ENCODE measurements at places on chromosomes 16 and 17. TPM values are rescaled to one million over a fixed set of nuclear protein-coding genes. Genes with fewer than 3 reads are reported as not detected.

- H3K36me3 ChIP-seq: no peaks in the 10 kb centered on the region
- H3K4me3 ChIP-seq: no peak overlapping the region
- DNase-seq: no peak
- H3K27me3 ChIP-seq: no peaks in the 10 kb centered on the region
- no peak overlapping the region for H3K27ac ChIP-seq
These were observed 478.5 kb upstream of the SALL1 start for GRCh38 chr16:51629576-51629975.

DNA sequence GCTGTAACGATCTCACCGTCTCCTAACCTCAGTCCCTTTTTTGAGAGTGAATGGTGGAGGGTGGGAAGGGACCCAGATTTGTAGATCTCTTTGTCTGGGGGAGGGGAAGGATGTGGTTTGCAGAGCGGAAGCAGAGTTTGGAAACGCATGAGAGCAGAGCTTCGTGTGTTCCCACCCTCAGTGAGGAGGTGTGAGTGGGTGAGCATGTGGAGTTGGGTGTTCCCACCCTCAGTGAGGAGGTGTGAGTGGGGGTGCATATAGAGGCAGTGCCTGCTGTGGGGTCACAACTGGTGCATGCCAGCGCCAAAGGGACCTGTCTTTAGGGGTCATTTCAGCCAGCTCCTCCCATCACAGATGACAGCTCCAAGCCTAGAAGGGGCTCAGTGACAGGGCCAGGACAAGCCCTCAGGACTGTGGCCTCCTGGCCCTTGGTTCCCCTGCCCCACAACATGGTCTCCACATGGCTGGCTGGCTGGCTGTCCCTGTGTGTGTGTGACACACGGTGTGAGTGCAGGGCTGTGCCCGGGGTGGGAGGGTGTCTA, 1.8 kb upstream of the CISD3 start:
- no peaks in the 10 kb centered on the region for H3K27me3 ChIP-seq
- H3K4me3 ChIP-seq: no peak overlapping the region
- peaks cover 4% of the 10 kb centered on the region for H3K36me3 ChIP-seq
- H3K27ac ChIP-seq: no peak overlapping the region
- DNase-seq: no peak
- peaks cover 30% of the 10 kb centered on the region for H3K4me1 ChIP-seq

DNA sequence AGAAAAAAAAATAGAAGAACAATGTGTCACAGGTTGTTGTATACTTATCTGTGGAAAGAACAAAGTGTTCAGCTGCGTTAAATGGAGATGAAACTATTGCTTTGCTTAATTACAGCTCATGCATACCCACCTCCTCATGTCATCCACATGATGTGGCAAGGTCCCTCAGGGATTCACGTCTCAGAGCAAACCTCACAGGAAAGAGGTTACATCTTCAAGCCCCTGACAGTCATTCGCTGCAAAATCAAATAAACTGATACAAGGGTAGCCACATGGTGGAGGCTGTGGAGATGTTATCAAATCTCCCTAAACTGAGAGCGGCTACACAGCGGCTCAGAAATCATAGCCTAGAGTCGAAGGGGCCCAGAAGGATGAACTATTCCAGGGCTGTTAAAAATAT, 21.1 kb downstream of the GINS3 start:
- no peak for DNase-seq
- H3K27ac ChIP-seq: no peak overlapping the region
- H3K27me3 ChIP-seq: peaks cover 7% of the 10 kb centered on the region

DNA sequence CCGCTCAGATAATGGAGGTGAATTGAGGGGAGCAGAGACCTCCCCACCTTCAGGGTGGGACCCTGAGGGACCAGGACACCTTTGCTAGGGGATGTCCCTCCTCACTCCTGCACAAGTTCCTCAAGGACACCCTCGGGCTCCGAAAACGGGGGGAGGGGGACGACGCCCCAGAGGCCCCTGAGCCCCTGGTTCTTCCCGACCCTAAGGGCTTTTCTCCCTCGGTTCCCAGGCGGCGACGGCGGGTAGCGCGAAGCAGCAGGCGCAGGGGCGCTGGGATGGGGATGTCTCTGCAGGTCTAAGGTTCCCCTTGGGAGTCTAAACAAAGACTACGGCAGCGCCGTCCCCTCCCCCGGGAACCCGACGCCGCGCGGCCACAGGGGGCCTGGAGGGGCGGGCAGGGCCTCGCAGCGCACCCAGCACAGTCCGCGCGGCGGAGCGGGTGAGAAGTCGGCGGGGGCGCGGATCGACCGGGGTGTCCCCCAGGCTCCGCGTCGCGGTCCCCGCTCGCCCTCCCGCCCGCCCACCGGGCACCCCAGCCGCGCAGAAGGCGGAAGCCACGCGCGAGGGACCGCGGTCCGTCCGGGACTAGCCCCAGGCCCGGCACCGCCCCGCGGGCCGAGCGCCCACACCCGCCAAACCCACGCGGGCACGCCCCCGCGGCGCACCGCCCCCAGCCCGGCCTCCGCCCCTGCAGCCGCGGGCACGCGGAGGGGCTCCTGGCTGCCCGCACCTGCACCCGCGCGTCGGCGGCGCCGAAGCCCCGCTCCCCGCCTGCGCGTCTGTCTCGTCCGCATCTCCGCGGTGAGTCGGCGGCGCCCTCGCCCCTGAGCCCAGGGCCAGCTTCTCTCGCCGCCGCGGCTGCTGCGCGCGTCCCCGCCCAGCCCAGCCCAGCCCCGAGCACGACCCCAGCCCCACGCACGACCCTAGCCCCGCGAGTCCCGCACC, 36.7 kb upstream of the NDRG4 start:
- peaks cover 66% of the 10 kb centered on the region for H3K27me3 ChIP-seq
- no peak for DNase-seq
- no peaks in the 10 kb centered on the region for H3K36me3 ChIP-seq
- peak overlapping the region; percentile 51 for H3K4me3 ChIP-seq
- H3K27ac ChIP-seq: no peak overlapping the region

- H3K4me1 ChIP-seq: no peaks in the 10 kb centered on the region
- no peaks in the 10 kb centered on the region for H3K27me3 ChIP-seq
- no peaks in the 10 kb centered on the region for H3K36me3 ChIP-seq
- DNase-seq: no peak
These were observed 749.0 kb upstream of the SOX9 start for GRCh38 chr17:71371809-71372208.

DNA sequence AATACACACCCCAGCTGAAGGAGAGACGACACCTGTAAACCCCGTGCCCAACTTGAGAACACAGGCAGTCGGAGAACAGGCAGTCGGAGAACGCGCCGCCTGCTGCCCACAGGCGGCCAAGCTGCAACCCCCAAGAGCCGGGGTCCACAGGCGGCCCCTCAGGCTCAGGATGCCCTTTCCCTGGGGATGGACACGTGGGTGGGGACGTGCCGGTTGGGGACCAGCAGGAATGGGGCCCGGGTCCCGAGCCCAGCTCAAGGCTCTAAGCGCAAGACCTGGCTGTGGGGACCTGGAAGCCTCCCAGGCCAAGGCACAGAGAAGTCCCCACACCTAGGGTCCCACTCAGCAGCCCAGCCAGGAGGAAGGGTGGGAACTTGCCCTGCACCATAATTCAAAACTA, 79.5 kb upstream of the GNG13 start:
- H3K4me3 ChIP-seq: no peak overlapping the region
- DNase-seq: no peak
- H3K36me3 ChIP-seq: no peaks in the 10 kb centered on the region
- no peaks in the 10 kb centered on the region for H3K4me1 ChIP-seq

- H3K27ac ChIP-seq: no peak overlapping the region
- DNase-seq: no peak
- no peaks in the 10 kb centered on the region for H3K27me3 ChIP-seq
- peaks cover 3% of the 10 kb centered on the region for H3K4me1 ChIP-seq
- peaks cover 27% of the 10 kb centered on the region for H3K36me3 ChIP-seq
- no peak overlapping the region for H3K4me3 ChIP-seq
These were observed 29.1 kb downstream of the AKAP1 start for GRCh38 chr17:57114085-57114673.

The NPB gene
- 0.56 TPM for total RNA-seq

GRCh38 chr16:67594256-67594915, 32.1 kb downstream of the CTCF start:
- peaks cover 6% of the 10 kb centered on the region for H3K36me3 ChIP-seq
- H3K4me3 ChIP-seq: no peak overlapping the region
- peak overlapping the region; percentile 59 for H3K27ac ChIP-seq
- peaks cover 34% of the 10 kb centered on the region for H3K4me1 ChIP-seq
- no peak for DNase-seq

The C17orf67 gene
- total RNA-seq: 2.4 TPM

GRCh38 chr16:89114159-89114981, 20.7 kb downstream of the ACSF3 start:
- no peak for DNase-seq
- no peak overlapping the region for H3K27ac ChIP-seq
- no peaks in the 10 kb centered on the region for H3K27me3 ChIP-seq
- H3K36me3 ChIP-seq: peaks cover 30% of the 10 kb centered on the region
- H3K4me3 ChIP-seq: no peak overlapping the region
- H3K4me1 ChIP-seq: peaks cover 1% of the 10 kb centered on the region

DNA sequence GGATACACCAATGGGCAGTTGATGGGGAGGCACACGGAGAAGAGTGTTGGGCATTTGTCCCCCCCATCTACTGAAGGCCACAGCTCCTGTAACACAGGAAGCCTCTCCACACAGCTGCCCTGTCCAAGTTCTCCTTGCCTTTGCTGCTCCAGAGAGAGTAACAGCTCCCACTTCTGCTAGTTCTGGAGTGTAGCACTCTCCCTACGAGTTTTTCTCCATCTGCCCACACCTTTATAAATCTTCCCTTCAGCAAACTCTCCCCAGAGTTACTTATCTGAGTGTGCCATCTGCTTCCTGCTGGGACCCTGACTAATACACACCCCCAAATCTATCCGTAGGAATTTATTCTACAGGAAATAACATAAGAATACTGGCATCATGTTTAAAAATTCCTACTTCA, 42.6 kb upstream of the ERN1 start:
- peaks cover 43% of the 10 kb centered on the region for H3K36me3 ChIP-seq
- DNase-seq: no peak
- no peaks in the 10 kb centered on the region for H3K27me3 ChIP-seq
- no peak overlapping the region for H3K4me3 ChIP-seq
- H3K27ac ChIP-seq: no peak overlapping the region
- H3K4me1 ChIP-seq: peaks cover 13% of the 10 kb centered on the region

The CAPNS2 gene
- total RNA-seq: 0.37 TPM

The NPIPA3 gene
- total RNA-seq: not detected

DNA sequence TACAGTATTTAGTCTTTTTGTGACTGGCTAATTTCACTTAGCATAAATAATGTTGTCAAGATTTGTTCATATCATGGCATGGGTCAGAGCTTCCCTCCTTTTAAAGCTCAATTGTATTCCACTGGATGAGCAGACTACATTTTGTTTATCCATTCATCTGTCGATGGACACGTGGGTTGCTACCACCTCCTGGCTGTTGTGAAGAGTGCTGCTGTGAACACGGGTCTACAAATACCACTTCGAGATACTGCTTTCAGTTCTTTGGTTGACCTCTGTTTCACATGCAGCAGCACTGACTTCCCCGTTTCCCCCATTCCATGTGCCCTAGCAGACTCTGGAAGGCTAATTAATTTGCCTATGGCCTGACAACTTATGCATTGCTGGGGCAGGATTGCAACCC, 285.4 kb downstream of the SHISA9 start:
- H3K27ac ChIP-seq: no peak overlapping the region
- no peaks in the 10 kb centered on the region for H3K36me3 ChIP-seq
- no peak for DNase-seq
- no peaks in the 10 kb centered on the region for H3K4me1 ChIP-seq
- H3K4me3 ChIP-seq: no peak overlapping the region
- H3K27me3 ChIP-seq: no peaks in the 10 kb centered on the region

GRCh38 chr17:39069114-39069756, 82.2 kb downstream of the PLXDC1 start:
- H3K4me1 ChIP-seq: peaks cover 6% of the 10 kb centered on the region
- peaks cover 4% of the 10 kb centered on the region for H3K36me3 ChIP-seq
- H3K27ac ChIP-seq: no peak overlapping the region
- no peak for DNase-seq
- H3K27me3 ChIP-seq: no peaks in the 10 kb centered on the region

The FHOD1 gene
- total RNA-seq: 60.0 TPM

The TPSD1 gene
- not detected for total RNA-seq

DNA sequence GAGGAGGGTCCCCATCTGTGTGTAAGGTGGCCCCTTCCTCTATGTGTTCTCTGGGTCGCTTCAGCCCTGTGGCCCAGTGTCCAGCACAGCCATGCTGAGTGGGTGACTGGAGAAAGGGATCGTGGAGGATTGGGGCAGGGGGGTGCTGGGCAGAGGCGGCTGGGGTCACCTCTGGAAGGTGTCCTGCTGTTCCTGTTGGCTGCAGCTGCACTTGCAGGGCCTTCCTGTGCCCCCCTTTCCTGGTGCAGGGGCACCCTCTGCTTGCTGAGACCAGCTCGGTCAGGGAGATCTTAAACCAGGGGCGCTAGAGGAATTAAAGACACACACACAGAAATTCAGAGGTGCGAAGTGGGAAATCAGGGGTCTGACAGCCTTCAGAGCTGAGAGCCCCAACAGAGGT, 11.1 kb downstream of the IL32 start:
- no peak for DNase-seq
- H3K4me3 ChIP-seq: no peak overlapping the region
- H3K36me3 ChIP-seq: no peaks in the 10 kb centered on the region
- H3K4me1 ChIP-seq: no peaks in the 10 kb centered on the region

The GNGT2 gene
- total RNA-seq: not detected

The TBX2 gene
- total RNA-seq: 25.9 TPM

DNA sequence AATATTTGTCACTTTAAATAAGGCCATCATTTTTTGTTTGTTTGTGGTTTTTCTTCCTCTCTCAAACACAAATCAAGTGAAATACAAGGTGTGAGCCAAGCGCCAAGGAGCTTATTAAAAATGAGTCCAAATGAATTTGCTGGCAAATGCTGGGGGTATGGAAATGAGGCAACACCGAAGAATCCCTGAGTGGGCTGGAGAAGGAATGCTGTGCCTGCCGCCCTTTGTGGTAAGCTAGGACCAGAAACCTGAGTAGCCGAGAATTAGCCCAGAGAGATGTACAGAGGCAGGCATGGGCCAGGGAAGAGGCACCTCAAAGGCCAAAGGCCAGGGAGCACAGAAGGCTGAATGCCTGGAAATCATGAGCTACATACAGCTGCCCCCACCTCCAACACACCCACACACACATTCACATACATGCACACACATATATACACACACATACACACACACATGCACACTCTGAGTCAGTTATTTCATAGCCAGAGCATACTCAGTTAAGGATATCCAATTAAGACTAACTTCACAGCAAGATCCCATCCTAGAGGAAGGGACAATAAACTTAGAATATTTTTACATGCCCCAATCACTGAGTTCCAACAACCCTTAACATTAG, 266.1 kb upstream of the DYNLRB2 start:
- no peak overlapping the region for H3K4me3 ChIP-seq
- DNase-seq: no peak
- H3K4me1 ChIP-seq: peaks cover 9% of the 10 kb centered on the region
- H3K36me3 ChIP-seq: no peaks in the 10 kb centered on the region
- no peaks in the 10 kb centered on the region for H3K27me3 ChIP-seq

Data from osteocyte (in vitro differentiated cells).